ENCODE measurements at places on chromosomes 1 and 21.

GRCh38 chr1:10714337-10715114 is 81.9 kb downstream of the CASZ1 start:
- DNase-seq, result no peak

DNA sequence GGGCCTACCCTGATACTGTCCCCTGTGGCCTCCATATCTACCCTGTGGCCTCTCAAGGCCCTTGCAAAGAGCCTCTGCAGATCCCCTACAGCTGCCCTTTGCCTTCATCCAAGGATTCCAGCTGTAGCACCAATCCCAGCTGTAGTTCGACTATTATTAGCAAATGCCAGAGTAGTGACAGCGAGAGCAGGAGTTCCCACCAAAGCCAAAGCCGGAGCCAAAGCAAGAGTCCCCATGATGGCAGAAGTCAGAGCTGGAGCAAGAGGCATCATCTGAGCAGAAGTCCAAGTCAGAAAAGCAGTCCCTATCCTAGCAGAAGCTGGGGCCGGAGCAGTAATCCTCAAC is 2.7 kb downstream of the NSUN4 start:
- DNase-seq, result no peak

- DNase-seq, result no peak
Observed at GRCh38 chr1:204285436-204286305, 71.9 kb upstream of the GOLT1A start.

GRCh38 chr1:32724678-32725614 is 22.4 kb upstream of the SYNC start:
- no peak for DNase-seq

DNA sequence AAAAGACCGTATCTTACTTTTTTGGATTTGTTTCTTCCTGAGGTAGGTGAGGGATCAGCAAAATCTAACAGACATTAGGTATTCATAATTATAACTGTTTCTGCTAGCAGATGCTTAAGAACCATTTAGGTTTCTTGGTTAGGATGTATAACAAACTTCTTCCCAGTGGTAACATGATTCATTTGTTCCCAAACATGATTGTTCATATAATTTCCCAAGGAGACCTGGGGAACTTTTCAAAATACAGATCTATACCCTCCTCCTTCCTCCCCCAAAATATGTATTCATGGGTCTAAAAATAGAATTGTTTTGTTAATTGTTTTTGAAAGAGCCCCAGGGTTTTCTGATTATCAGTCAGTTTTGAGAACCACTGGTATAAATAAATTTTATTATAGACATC is 228.2 kb downstream of the COP1 start:
- no peak for DNase-seq

- DNase-seq, result no peak
Observed at GRCh38 chr1:1988061-1988945, 15.3 kb downstream of the CFAP74 start.

GRCh38 chr1:96698342-96698983 is 23.1 kb upstream of the PTBP2 start:
- DNase-seq, result no peak

DNA sequence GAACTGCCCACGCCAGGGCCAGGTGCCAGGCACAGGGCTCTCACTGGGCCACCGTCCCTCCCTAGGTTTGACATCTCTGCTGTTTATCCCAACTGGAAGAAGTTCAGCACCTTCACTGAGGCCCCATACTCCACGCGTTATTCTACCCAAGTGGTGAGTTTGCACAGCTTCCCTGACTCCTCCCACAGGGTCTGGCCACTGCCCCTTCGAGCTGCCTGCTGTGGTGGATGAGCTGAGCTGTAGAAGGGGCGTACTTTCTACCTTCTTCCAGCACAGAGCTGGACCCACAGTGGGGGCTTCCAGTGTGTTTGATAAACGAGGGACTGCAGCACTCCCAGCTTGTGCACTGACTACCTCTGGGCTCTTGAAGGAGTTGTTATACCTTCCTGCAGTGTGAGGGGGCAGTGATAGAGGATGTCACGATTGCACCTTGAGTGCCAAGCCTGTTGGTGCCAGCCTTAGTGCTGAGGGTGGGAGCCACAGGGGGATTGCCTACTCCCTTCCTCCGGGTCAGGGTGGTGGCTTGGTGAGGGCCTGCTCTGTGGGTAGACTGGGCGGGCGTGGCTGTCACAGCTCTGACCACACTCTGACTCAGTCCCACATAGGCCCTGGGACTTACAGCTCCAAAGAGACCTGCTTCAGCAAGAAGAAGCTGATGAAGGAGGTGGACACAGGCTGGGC is 5.9 kb upstream of the TTC22 start:
- DNase-seq, result no peak

DNA sequence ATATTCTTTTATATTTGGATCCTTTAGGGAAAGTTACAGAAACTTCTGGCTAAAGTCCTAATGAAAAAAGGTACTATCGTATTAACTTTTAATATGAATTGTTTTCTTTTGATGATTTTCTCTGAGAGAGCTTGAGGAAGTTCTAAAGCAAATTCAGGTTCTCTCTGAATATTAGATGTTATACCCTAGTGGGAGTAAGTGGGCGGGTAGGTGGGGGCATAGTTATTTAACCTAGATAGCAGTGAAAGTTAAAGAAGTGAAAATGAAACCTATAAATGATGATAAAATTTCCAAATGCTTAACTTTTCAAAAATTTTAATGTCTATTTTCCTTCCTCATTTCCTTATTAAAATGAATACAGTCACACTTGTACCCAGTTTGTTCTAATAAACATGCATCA is 26.2 kb upstream of the B3GALT2 start:
- no peak for DNase-seq

- DNase-seq, result no peak
Observed at GRCh38 chr1:183075861-183076260, 52.6 kb downstream of the LAMC1 start.

GRCh38 chr1:66175581-66175980 is 358.4 kb upstream of the SGIP1 start:
- DNase-seq, result no peak

- no peak for DNase-seq
Observed at GRCh38 chr1:208381481-208381880, 137.3 kb upstream of the PLXNA2 start.

GRCh38 chr1:94793296-94793656 is 26.9 kb upstream of the SLC44A3 start:
- DNase-seq, result no peak

- no peak for DNase-seq
Observed at GRCh38 chr1:204568576-204569315, 52.5 kb downstream of the MDM4 start.

DNA sequence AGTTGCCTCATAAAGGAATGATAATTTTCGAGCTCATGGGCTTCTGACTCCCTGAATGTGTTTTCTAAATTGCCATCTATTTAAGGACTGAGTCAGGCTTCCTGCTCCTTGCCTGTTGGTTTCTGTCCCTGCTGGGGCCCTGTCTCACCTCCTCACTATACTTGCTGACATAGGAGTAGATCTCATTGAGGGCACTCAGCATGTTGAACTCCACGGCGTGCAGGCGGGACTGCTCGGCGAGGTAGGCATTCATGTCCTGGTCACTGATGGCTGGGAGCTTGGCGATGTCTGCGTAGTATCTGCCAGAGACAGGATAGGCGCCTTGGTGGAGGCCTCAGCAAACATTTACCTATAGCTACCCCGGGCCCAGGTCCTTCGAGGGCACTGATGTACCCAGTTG is 116.9 kb upstream of the CD34 start:
- DNase-seq, result no peak

- no peak for DNase-seq
Observed at GRCh38 chr21:46124083-46124925, 26.4 kb downstream of the COL6A2 start.

DNA sequence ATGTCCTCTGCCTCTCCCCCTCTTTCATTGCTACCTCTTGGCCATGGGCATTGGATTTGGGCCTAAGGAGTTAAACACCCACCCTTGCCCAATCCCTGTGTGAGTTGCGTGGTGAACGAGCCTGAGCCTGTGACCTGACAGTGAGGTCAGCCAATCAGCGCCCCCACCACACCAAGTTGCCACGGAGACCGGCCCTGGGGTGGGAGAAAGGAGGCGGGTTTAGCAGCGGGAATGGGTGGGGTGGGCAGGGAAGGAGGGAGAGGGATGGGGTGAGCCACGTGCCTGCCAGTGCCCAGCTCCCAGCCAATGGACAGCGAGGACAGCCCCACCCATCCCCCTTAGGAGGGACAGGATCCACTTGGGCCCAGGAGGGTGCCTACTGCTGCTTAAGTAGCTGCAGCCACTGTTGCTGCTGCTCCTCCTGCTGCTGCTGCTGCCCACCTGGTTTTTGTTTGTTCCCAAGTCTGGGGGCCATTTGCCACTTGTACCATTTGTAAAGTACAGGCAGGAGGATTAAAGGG is 9.5 kb downstream of the ZBTB7B start:
- no peak for DNase-seq

DNA sequence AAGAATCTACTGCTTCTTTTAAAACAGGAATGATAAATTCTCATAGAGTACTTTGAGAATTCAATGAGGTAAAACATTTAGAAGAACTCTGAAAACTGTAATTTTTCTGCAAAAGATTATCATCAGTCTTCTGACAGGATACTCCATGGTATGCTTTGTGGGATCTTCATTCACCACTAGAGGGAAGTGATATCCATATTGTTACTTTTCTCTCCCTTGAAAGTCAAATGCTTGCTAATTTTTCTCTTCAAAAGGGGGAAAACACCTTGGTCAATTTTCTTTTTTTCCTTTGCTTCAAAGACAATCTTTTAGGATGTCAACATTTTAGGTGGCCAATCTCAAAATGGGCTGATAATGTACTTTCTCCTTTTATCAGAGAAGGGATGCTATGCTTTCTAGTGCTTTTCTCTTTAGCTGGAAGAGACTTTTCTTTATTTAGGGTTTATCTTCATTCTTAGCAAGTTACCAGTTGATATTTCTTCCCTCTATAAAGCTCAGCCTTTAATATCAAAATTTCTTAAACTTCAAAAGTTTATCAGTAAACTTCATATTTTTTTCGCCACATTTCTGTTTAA is 95.5 kb downstream of the NEGR1 start:
- no peak for DNase-seq

- no peak for DNase-seq
Observed at GRCh38 chr1:197081117-197081753, 14.2 kb upstream of the F13B start.

- DNase-seq, result no peak
Observed at GRCh38 chr21:36396325-36396724, 11.1 kb downstream of the CHAF1B start.

DNA sequence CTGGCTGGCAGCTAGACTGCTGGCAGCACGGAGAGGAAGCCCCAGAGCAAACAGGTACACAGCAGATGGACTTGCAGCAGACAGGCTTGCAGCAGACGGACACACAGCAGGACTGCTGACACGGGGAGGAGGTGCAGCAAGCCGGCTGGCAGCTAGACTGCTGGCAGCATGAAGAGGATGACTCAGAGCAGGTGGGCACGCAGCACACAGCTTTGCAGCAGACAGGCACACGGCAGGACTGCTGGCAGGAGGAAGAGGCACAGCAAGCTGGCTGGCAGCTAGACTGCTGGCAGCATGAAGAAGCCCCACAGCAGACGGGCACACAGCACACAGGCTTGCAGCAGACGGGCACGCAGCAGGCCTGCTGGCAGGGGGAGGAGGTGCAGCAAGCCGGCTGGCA is 498 bp downstream of the KRTAP10-2 start:
- no peak for DNase-seq

- no peak for DNase-seq
Observed at GRCh38 chr1:233993651-233994050, 89.2 kb downstream of the SLC35F3 start.

GRCh38 chr1:69913977-69914376 is 291.4 kb downstream of the LRRC40 start:
- no peak for DNase-seq

GRCh38 chr1:88321706-88322105 is 362.4 kb upstream of the PKN2 start:
- no peak for DNase-seq

GRCh38 chr1:179016706-179017382 is 8.8 kb upstream of the FAM20B start:
- no peak for DNase-seq

DNA sequence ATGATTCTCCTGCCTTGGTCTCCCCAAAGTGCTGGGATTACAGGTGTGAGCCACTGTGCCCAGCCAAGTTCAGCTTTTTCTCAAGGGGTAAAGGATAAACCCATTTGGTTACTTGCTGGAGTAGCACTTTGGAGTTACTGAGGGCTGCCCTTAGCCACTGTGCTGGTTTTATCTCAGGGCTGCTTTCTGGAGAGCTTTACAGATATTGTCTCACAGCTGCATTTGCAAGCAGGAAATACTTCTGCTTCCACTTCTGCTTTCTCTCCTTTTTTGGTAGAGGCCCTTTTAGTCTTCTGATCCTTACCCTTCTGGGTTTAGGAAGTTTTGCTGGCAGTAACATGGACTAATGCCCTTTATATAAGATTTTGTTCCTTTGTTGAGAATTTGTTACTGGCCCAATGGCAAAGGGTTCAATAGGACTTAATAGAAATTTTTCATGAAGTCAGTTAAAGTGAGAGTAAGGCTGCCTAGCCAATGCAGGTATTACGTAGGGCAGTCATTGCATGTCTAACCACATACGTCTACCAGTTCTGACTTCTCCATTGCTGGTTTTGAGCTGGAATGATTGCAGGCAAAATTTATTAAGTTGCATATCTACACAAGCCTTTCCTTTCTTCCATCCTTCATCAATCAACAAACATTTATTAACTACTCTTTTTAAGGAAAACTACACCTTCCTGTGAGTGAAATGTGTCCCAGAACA is 24.4 kb downstream of the CAP1 start:
- DNase-seq, result peak; percentile 20

DNA sequence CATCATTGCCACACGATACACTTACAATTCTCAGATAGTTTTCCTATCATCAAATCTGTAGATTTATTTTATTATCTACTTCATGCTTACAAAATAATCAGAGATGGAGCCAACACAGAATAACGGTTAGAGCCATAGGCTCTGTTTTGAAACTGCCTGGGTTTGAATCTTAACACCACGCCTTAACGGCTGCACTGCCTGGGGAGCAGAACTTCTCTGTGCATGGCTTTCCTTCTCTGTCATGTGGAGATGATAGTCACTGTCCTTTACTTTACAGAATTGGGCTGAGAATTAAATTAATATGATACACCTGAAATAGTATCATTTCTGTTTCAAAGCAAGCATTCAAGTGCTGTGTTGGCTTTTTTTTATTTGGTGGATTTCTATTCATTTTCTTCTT is 177.8 kb downstream of the HMCN1 start:
- DNase-seq, result no peak

GRCh38 chr21:25428537-25428936 is 178.7 kb downstream of the MRPL39 start:
- no peak for DNase-seq

DNA sequence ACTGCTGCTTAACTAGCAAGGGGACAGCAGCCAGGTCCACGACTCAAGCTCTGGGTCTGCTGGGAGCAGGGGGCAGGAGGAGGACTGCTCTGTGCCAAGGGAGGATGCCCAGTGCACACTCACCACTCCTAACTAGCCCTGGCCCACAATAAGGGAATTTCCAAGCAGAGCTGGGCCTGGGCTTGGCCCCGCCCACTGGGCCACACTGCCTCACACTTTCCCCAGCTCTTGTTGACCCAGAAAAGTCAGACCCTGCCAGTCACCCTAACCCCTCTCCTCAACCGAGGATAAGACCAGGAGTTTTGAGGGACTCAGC is 18.7 kb downstream of the SLC9A1 start:
- DNase-seq, result no peak
